H1 (cell line): ENCODE measurements at places on chromosomes 3 and 15.
A peak's percentile ranks its signal among the peaks of the same experiment; 100 is the strongest.

- DNase-seq = no peak
Measured at GRCh38 chr3:138051947-138052802, 42.2 kb downstream of the CLDN18 start.

- no peak for DNase-seq
Measured at GRCh38 chr15:44545913-44546802, 9.2 kb downstream of the EIF3J start.

GRCh38 chr15:77335298-77335697 lies 84.6 kb downstream of the PEAK1 start:
- DNase-seq = no peak

DNA sequence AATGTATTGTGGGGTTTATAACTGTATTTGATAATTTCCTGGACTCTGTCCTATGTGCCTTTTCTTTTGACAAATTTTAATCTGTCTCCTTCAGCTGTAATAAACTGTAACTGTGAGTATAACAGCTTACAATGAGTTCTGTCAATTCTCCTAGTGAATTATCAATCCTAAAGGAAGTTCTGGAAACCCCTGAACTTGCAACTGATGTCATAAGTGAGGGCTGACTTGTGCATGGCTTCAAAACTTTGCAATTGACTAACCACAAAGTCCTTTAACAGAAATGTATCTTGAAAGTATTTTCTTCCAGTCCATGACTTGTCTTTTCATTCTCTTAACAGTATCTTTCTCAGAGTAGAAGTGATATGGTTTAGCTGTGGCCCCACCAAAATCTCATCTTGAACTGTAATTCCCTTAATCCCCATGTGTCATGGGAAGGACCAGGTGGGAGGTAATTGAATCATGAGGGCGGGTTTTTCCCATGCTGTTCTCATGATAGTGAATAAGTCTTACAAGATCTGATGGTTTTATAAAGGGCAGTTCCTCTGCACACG lies 108.3 kb downstream of the TFDP2 start:
- no peak for DNase-seq

GRCh38 chr15:100043068-100043641 lies 298.6 kb downstream of the ADAMTS17 start:
- no peak for DNase-seq

GRCh38 chr3:115685097-115685496 lies 61.8 kb downstream of the GAP43 start:
- no peak for DNase-seq

- DNase-seq = no peak
Measured at GRCh38 chr3:108345492-108346205, 49.3 kb downstream of the HHLA2 start.

DNA sequence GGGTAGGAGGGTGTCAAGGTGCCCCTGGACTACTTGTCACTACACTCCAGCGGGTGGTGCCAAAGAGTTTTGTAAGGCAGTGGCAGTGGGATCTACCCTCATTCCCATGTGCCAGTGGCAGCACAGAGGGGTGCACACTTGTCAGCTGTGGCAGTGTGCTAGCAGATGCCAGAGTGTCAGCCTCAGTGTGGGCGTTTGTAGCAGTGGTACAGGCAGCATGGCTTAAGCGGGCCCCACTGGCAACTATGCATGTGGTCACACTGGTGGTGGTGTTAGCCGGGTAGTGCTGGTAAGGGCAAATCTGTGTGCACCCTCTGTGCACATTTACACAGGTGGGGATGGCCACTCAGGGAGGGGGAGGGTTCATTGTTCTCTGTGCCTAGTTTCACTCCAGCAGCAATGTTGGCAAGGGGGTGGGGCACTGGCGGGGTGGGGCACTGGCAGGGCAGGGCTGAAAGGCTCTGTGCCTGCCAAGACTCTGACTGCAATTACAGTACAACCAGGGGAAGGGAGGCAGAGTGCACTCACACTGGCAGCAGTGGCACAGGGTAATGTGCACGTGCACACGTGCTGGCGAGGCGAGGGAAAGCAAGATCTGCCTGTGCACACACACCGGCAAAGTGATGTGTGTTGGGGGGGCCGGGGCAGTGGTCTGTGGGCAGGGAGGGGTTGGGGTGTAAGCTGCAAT lies 31.8 kb downstream of the MYO9A start:
- no peak for DNase-seq

GRCh38 chr3:156816091-156816793 lies 9.9 kb upstream of the LEKR1 start:
- DNase-seq = no peak

GRCh38 chr3:179263134-179263533 lies 12.2 kb upstream of the KCNMB3 start:
- no peak for DNase-seq

DNA sequence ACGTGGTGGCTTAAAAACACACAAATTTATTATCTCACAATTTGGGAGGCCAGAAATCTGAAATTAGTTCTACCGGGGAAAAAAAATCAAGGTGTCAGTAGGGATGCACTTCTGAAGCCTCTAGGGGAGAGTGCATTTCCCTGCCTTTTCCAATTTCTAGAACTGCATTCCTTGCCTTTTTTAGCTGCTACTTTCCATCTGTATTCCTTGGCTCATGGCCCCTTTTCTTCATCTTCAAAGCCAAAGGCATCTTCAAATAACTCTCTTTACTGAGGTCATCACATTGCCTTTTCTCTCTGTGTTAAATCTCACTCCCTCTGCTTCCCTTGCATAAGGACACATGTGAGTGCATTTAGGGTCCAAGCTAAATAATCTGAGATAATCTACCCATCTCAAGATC lies 69.5 kb upstream of the NEO1 start:
- no peak for DNase-seq

DNA sequence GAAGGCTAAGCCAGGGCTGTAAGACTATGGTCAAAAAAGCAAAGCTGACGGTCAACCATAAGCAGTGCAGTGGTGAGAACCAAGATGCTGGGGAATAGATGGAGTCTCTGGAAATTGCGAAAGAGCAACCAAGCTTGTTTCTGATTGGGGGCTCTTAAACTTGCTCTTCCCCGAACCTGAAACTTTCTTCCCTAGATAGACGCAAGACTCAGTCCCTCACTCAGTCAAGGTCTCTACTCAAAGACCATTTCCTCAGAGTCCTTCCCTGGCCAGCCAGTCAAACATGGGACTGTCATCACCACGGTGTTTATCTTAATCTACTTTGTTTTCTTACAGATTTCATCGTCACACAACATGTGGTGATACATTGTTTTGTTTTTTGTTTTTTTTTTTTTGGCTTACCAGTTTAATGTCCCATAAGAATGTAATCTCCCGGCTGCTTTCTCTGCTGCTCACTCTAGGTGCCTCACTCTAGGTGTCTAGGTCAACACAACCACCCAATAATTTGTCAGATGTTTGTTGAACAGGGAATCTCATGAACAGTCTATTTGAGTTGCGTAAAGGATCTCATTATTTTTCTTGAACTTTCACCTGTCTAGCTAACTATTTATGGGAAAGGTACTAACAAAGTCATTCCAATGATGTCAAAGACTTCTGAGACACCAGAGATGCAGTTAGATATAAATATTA lies 495.4 kb downstream of the FOXP1 start:
- no peak for DNase-seq

DNA sequence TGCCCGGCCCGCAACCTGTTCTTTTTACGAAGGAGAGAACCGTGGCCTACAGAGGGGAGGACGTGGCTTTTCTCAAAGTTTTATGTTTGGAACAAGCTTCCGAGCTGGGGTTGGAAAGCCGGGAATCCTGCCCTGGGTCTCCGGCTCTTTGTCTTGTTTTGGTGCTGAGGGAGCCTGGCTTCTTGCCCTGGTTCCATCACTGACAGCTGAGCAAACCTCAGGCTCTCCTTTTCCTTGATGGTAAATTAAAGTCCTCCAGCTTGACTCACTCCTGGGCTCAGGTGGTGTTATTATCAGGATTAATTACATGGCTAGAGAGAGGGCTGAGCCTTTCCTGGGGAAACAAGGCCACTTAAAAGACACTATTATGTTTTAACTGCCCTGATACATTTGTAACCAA lies 289.5 kb upstream of the RGMA start:
- no peak for DNase-seq

DNA sequence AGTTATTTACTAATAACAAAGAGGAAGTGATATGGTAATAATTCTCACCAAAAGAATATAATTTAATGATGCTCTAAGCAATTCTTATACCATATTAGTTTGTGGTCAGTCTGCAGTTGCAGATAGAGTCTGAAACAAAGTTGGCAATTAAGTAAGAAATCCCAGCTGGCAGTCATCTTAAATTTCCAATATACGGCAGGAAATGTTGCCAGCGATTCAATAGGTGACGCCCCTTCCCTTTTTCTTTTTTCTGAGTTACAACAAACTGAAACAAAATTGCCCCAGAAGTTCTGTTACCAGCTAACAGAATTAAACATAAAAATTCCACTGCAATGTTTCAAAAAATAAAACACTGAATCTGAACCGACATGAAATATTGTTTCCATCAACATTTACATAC lies 26.7 kb downstream of the LRRFIP2 start:
- DNase-seq = no peak

- no peak for DNase-seq
Measured at GRCh38 chr3:18868911-18869689, 279.2 kb upstream of the KCNH8 start.

DNA sequence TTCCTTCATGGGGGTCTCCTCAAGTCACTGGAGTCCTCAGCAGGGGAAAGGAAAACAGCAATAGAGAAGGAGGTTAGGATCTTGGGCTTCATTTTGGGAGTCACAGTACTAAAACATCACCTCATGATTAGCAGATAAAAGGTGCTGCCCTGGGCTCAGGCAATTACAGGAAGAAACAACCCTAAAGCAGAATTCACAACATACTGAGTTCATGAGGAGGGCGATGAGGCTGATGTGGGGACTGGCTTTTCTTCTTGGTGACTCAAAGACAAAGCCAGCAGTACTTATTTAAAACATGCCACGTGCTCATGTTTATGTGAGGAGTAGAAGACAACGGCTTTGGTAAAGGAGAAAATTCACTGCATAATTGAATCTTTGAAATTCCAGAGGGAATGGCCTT lies 822.3 kb upstream of the CFAP20DC start:
- DNase-seq = no peak

- DNase-seq = no peak
Measured at GRCh38 chr15:91889111-91889815, 35.8 kb downstream of the SLCO3A1 start.

- DNase-seq = no peak
Measured at GRCh38 chr3:176286476-176287085, 910.7 kb downstream of the TBL1XR1 start.

GRCh38 chr3:126064627-126065258 lies 19.2 kb downstream of the SLC41A3 start:
- DNase-seq = no peak

- no peak for DNase-seq
Measured at GRCh38 chr3:65979162-65979561, 59.6 kb downstream of the MAGI1 start.

DNA sequence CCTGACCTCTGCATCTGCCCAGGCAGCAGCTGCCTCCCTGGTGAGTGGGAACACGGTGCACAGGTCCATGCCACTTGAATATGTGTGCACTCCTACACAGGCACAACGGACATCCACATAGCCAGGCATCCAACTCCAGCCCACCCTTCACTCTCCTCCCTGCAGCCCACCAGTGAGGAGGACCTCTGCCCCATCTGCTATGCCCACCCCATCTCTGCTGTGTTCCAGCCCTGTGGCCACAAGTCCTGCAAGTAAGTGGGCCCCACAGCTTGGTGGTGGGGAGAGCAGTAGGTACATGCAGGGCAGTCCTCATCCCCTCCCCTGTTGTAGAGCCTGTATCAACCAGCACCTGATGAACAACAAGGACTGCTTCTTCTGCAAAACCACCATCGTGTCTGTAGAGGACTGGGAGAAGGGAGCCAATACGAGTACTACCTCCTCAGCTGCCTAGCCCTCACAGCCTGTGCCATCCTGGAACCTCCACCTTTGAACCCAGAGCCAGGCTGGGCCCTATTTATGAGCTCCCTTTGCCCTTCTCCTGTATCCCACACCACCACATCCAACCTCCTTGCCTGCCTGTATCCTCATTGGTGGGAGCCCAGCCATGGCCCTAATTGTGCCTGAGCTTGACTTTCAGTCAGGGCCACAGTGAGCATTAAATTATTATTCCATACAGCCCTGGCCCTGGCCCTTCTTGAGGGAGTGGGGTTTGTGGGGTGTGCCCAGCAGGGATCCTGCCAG lies 1.5 kb upstream of the AMIGO3 start:
- no peak for DNase-seq

- peak; percentile 62 for DNase-seq
Measured at GRCh38 chr3:157438194-157438730, 1.6 kb downstream of the PTX3 start.

DNA sequence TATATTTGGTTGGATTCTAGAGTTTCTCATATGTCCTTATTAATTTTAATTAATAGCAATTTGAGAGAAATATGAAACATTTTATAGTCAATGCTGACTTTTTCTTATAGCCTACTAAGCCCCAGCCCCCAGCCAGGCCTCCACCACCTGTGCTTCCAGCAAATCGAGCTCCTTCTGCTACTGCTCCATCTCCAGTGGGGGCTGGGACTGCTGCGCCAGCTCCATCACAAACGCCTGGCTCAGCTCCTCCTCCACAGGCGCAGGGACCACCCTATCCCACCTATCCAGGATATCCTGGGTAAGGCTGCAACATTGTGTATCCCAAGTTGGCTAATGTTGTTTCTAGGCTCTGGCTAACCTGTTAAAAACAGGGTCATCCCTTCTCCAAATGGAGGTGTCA lies 66.7 kb downstream of the PDCD6IP start:
- no peak for DNase-seq

- DNase-seq = no peak
Measured at GRCh38 chr3:50218448-50218847, 13.4 kb downstream of the SLC38A3 start.

- no peak for DNase-seq
Measured at GRCh38 chr3:108669208-108669607, 79.7 kb downstream of the DZIP3 start.

DNA sequence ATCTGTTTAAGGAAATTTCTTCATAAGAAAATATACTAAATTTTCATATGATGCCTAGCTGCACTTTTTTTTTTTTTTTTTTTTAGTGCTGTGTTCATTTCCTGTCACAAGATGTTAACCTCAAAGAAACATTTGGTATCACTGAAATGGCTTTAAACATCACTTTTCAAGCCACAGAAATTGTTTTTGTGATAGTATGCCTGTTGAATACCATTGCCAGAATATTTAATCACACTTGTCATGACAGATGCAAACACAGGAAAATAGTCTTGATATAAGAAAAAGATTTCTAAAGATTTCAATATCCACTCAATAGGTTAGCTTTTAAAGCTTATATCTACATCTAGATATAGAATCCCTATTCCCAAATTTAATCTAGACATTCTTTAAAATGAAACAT lies 608.5 kb upstream of the AGTR1 start:
- no peak for DNase-seq

DNA sequence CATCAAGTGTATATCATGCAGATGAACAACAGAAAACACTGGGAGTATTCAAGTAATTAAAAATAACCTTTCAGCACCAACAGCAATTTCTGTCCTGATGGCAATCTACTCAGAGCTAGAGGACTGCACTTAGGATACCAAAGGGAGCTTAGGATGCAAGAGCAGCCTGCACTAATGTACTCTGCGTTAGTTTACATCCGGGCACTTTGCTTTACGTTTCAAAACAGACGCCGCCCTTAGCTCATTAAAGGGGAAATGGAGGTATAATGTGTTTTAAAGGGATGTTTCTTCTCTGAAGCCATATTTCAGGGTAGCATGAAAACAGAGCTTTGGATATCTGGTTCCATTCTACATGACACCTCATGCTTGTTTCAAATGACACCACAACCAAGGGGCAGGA lies 14.0 kb upstream of the B3GNT5 start:
- DNase-seq = no peak
